ENCODE measurements at places on chromosomes 1 and 21. TPM values are rescaled to one million over a fixed set of nuclear protein-coding genes. Genes with fewer than 3 reads are reported as not detected.

Gene E2F2
- total RNA-seq: 0.36 TPM

Gene TINAGL1
- total RNA-seq: 0.56 TPM

Gene ABCA4
- under 0.01 TPM for total RNA-seq

Gene LRRC3
- total RNA-seq: under 0.01 TPM

Gene LYST
- 8.3 TPM for total RNA-seq

Gene KRTAP10-4
- not detected for total RNA-seq

Gene AGBL4
- total RNA-seq: not detected

Gene RHOU
- 0.83 TPM for total RNA-seq

Gene PLA2G2C
- not detected for total RNA-seq

Gene CYP4A11
- not detected for total RNA-seq

Gene FCMR
- not detected for total RNA-seq

Gene MYCL
- total RNA-seq: 0.72 TPM

Gene CD84
- total RNA-seq: not detected

Gene S100A1
- total RNA-seq: not detected

Gene PALMD
- 1.1 TPM for total RNA-seq

Gene TLCD4
- total RNA-seq: 0.83 TPM

Gene CELSR2
- total RNA-seq: 1.3 TPM

Gene A3GALT2
- not detected for total RNA-seq

Gene ASCL5
- total RNA-seq: not detected

Gene FCRLB
- total RNA-seq: 0.90 TPM

Gene RBM11
- total RNA-seq: 0.18 TPM

Gene AUNIP
- 5.0 TPM for total RNA-seq

Gene URB1
- total RNA-seq: 12.7 TPM

Gene PGLYRP4
- total RNA-seq: not detected

Gene PFKFB2
- total RNA-seq: 1.3 TPM

Gene WNT3A
- total RNA-seq: not detected

Gene JUN
- 51.1 TPM for total RNA-seq

Gene PSRC1
- 34.6 TPM for total RNA-seq

Gene MCOLN2
- total RNA-seq: 1.1 TPM

Gene GPR37L1
- total RNA-seq: not detected

Gene FCRL6
- total RNA-seq: not detected

Gene NECTIN4
- total RNA-seq: 0.18 TPM

Gene KRTAP19-3
- total RNA-seq: not detected

Gene ZBTB17
- total RNA-seq: 29.7 TPM

Gene GREM2
- 5.0 TPM for total RNA-seq

Gene COL24A1
- total RNA-seq: 2.5 TPM

Gene NPPA
- total RNA-seq: not detected

All from IMR-90 (cell line).